DMS 273 treated with DMSO at 0.1 percent for 48 hours (cell line): ENCODE measurements at places on chromosomes 6 and 20.

- no peak for DNase-seq
Observed at GRCh38 chr6:42402184-42402583, 49.5 kb downstream of the TRERF1 start.

GRCh38 chr6:169341706-169342105, 88.1 kb upstream of the THBS2 start:
- DNase-seq = no peak

DNA sequence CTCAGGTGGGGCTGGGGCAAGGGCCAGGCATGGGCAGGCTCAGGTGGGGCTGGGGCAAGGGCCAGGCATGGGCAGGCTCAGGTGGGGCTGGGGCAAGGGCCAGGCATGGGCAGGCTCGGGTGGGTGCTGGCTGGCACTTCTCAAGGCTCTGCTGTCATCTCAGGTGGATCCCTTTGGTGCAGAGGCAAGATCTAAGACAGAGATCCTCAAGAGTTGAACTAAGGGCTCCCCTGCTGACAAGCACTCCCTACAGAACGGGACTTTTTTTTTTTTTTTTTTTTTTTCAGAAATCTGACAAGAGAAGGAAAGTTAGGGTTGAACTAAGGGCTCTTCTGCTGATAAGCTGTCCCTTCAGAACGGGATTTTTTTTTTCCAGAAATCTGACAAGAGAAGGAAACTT, 24.9 kb downstream of the MMP24OS start:
- no peak for DNase-seq

DNA sequence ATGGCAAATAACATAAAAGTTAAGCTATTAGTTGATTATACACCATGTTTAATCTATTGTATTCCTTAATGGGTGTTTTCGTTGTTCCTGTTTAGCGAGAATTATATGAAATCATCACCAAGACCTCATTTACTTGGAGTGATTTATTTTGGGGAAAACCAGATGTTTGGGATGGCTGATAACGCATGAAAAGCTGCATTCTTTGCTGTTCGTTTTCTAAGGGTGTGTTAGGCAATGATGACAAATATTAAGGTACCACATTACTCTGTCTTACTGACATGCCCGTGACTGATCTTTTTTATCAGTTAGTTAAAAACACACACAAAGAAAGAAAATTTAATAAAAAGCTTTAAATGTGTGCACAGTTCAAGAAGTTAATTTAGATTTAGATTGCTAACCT, 176.4 kb downstream of the ZFP64 start:
- DNase-seq = no peak

- DNase-seq = no peak
Observed at GRCh38 chr6:69816026-69816425, 19.2 kb upstream of the LMBRD1 start.

DNA sequence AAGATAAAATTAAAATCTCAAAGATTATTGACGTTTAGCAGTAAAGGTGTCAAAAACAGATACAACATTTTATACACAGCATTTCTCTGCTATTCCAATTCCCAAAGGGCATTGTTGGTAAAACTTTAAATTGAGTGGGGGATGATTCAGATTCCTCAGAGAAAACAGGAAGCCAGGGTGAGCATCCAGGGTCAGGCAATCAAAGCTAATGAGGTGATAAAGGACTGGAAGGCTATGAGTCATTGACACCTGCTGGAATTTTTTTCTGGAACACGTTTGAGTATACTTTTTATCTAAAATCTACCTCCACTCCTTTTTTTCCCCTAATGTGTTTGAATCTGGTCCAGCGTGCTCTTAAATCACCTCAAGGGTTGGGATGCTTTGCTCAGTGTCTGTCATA, 52.2 kb downstream of the FKBP1C start:
- no peak for DNase-seq

GRCh38 chr6:100105138-100105537, 111.1 kb upstream of the MCHR2 start:
- no peak for DNase-seq

- no peak for DNase-seq
Observed at GRCh38 chr6:130585587-130585986, 219.8 kb downstream of the TMEM200A start.

GRCh38 chr6:30411515-30412207, 66.7 kb downstream of the RPP21 start:
- DNase-seq = peak; percentile 2

- no peak for DNase-seq
Observed at GRCh38 chr6:125192610-125192930, 39.0 kb downstream of the TPD52L1 start.

DNA sequence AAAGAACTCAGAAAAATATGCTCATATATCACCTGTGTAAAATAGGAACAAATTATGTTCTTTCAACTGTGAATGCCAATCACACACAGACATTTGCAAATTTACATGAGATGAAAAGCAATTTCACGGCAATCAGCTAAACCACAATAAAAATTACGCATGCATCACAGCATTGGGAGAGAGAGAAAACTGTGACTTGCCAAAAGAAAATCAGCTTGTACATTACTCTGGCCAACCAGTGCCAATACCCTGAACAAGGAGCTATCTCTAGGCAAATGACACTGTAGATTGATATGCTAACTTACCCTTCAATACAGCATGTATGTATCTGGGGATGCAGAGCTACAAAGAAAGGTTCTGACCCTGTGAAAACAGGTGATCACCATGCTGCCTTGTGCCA, 515.6 kb downstream of the EYS start:
- DNase-seq = no peak

DNA sequence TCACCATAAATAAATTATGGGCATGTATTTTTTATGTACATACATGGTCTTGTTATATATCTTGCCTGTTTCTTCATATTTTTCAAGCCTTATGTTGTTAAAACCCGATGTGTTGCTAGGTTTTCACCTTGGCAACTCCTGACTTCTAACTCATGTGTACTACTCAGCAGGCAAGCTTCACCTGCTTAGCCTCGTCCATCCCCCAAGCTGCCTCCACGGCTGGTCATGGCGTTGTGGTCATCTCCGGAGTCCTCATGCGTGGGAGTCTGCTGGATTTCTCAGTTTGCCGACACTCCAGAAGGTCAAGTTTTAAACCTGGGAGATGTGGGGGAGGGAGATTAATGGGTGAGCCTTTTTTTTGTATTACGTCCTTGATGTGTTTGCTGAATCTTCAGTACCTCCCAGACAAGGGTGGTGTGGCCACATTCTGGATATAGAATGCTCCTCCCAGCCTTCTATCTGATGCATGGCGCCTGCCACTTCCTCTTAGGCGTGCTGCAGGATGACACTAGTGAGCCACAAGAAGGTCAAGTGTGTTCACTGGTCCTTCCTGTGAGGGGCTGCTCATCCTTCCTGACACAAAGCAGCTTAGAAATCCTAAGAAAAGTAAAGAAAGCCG, 26.6 kb upstream of the EDN3 start:
- DNase-seq = no peak

DNA sequence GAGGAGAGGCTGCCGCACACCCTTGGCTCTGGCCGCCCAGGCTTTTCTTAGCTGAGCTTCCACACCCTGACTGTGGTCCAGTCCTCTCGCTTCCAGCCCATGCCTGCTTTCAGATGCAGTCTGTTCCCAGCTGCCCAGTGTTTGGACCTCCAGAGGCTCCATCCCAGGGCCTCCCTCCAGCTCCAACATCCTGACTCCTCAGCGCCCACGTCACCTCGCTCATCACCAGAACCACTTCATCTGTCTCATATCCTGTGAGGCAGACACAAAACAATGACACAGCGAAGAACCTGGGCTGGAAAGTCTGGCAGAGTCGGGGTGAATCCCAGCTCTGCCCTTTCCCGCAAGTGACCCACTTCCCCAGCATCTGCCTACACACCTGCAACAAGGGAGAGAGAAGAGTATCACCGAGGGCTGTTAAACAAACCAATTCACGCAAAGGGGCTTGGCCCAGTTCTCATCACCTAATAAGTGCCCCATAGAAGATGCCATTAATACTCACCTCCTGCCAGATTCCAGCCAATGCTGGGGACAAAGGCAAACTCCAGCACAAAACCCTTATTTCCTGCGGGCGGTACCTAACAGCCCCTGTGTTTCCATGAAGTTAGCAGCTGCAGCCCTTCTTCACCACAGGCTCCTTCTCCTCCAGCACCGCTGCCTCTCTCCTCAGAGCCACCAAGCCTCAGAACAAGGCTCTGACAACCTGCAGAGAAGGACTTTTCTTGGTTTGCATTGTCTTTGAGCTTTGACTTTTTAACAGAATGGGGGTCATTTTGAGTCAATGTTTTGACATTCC, 133.4 kb upstream of the CDH4 start:
- DNase-seq = no peak

DNA sequence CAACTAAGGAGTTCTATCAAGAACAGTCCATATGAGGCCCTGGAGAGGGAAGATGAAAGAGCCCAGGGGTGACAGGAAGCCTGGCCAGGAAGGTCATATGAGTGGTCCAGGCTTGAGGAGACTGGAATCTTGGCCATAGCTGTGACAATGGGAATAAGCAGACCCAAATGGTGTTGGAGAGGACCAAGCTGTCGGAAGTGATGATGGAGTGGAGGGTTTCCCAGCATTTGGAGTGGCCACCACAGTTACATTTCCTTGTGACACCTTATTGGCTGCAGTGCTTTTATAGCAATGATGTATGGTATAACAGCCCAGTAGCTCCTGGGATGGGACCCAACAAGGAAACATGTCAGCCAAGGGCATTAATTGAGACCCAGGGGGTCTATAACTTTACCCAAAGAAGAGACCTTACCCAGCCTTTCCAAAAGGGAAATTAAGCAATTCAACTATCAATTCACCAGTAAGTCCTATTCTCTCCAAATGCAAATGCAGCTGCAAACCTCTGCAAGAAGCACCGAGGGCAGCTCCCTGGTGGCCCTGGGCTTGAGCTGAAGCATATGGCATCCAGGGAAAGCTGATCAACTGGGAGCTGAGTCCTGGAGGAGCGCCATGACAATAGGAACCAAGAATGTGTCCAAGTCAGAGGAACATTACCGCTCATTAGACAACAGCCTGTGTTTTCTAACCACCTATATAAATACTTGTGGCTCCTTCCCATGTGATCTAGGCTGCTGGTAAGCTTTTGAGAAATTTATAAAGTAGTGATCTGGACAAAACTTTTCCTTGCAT, 219.4 kb downstream of the SOD2 start:
- peak; percentile 36 for DNase-seq

DNA sequence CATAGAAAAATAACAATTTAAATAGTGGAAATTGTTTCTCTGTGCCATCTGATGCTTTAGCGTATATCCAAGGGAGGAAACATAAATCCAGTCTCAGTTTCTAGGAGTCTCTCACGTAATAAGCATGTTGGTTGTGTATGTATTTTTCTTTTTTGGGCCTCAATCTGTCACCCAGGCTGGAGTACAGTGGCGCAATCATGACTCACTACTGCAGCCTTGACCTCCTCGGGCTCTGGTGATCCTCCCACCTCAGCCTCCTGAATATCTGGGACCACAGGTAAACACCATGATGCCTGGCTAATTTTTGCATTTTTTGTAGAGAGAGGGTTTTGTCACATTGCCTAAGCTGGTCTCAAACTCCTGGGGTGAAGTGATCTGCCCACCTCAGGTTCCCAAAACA, 78.6 kb upstream of the PLN start:
- DNase-seq = no peak

GRCh38 chr6:74671558-74672025, 534.3 kb downstream of the COL12A1 start:
- DNase-seq = no peak

GRCh38 chr6:84274856-84275255, 47.4 kb upstream of the CEP162 start:
- DNase-seq = no peak

- no peak for DNase-seq
Observed at GRCh38 chr20:17525132-17525531, 6.0 kb downstream of the BFSP1 start.

- no peak for DNase-seq
Observed at GRCh38 chr6:137685798-137686375, 181.2 kb upstream of the TNFAIP3 start.

DNA sequence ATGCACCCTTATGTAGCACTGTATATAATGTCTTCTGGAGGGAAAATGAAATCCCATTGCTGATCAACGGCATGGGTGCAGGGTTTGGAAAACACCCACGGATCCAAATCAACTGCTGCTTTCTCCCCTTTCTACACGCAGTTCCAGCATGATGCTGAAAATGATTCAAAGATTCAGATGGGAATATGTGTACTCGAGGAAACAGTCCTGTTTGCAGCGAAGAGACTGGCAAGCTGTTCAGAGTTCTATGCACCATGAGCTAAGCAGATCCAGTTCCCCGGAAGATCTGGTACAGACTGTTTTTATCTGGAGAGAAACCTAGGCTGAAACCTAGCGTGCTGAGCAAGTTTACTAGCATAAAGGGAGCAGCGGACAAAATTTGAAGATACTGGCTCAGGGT, 47.9 kb upstream of the CDH4 start:
- no peak for DNase-seq

DNA sequence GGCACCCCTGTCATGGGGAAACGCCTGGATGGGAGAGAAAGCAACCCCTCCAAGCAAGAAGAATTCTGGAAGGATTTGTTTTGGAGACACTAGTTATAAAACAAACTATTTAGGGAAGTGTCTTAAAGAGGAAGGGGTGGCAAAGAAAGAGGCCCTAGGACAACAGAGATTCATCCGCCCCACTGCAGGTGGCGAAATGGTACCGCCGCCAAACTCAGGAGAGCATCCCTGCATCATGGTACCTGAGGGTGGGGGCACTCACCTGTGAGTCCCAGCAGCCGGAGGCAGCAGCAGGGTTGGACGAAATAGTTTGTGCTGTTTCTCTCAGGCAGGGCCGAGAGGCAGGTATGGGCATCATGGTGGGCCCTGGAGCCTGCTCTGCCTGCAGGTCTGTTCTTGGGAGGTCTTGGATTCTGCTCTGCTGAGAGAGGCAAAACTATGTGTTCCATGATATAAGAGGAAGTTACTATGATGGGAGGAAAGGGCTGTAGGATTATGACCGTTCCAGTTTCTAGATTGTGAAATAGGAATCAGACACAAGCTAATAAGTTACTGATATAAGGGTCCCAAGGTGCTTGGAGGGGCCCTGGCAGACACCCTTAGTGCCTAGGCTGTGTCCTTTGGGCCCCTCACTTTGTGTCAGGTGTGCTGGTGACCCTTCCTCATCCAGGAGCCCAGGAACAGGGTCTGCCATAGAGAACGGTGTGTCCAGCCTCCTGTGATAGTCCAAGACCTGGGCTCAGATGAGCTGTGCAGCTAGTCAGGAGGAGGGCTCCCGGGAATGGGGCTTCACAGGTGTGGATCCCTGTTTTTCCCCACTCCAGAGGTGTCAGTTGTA, 20.4 kb downstream of the SIRPD start:
- no peak for DNase-seq

- DNase-seq = no peak
Observed at GRCh38 chr20:669573-669972, 6.0 kb downstream of the SCRT2 start.
